Germinal center (tissue), 1 donor: ENCODE measurements at places on chromosomes 13 and 19.

GRCh38 chr19:44718441-44719261 is 19.7 kb downstream of the CEACAM16 start:
- no peak for DNase-seq

- peak; percentile 44 for DNase-seq
These were observed 922 bp downstream of the EBPL start for GRCh38 chr13:49690133-49690994.

- DNase-seq: no peak
These were observed 798.3 kb downstream of the GPC5 start for GRCh38 chr13:92196591-92197256.

DNA sequence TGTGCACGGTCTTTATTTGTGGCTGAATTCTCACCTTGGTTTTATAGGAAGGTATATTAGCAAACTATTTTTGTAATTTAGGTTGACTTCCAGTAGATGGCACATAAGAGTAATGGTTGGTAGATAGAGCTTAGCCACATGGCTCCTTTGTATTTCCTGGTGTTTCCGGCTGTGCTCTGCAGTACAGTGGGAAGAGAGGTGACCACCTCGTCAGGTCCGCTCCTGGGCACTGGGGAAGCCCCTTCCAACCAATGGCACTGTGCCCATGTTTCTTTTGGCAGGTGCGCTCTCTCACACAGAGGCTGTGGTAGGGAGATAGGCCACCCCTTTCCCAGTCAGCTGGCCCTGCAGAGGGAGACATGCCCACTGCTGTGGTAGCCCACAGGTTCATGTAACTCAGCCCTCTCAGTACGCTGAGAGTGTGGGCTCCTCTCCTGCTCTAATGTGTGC is 74.3 kb upstream of the ATP12A start:
- no peak for DNase-seq

DNA sequence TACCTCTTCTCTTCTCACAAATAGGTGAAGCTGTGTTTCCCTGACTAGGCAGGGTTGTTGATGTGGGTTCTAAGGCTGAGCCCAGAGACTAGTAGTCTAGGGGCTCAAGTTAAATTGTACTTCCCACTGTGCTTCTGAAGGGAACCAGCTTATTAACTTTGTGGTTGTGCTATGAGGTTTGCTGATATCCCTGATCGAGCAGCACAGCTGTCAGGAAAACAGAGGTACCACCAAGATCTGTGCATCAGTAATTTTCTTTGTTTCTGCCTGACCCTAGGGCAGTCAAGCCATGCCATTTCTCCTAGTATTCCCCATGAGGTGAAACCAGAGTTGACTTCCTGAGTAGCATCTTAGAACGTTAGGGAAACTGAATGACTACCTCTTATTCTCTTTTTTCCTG is 853.8 kb upstream of the MIR17HG start:
- DNase-seq: no peak

GRCh38 chr19:10871711-10872545 is 575 bp downstream of the CARM1 start:
- peak; percentile 48 for DNase-seq

DNA sequence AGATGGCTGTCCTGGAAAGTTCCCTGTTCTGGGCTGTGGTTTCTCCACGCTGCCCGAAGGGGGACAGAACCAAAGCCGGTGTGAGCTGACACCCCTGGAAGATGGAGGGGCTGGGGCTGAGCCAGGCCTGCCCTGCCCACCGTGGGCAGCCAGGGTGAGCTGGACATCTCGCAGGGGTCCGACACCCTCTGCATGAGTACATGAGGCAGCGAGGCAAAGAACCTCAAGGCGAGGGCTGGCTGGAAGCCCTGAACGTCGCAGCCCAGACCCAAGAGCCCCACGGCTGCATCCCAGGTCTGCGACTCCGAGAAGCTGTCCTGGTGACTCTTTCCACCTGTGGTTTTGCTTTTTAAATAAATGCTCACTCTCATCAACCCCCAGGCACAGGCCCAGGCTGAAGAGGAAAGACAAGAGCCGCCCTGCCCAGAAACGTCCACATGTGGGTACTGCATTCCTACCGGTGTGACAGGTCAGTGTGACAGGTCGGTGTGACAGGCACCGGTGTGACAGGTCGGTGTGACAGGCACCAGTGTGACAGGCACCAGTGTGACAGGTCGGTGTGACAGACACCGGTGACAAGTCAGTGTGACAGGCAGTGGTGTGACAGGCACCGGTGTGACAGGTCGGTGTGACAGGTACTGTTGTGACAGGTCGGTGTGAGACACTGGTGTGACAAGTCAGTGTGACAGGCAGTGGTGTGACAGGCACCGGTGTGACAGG is 30.6 kb downstream of the GAS6 start:
- DNase-seq: no peak

- DNase-seq: no peak
These were observed 15.2 kb downstream of the ZSCAN5C start for GRCh38 chr19:56217039-56217949.

DNA sequence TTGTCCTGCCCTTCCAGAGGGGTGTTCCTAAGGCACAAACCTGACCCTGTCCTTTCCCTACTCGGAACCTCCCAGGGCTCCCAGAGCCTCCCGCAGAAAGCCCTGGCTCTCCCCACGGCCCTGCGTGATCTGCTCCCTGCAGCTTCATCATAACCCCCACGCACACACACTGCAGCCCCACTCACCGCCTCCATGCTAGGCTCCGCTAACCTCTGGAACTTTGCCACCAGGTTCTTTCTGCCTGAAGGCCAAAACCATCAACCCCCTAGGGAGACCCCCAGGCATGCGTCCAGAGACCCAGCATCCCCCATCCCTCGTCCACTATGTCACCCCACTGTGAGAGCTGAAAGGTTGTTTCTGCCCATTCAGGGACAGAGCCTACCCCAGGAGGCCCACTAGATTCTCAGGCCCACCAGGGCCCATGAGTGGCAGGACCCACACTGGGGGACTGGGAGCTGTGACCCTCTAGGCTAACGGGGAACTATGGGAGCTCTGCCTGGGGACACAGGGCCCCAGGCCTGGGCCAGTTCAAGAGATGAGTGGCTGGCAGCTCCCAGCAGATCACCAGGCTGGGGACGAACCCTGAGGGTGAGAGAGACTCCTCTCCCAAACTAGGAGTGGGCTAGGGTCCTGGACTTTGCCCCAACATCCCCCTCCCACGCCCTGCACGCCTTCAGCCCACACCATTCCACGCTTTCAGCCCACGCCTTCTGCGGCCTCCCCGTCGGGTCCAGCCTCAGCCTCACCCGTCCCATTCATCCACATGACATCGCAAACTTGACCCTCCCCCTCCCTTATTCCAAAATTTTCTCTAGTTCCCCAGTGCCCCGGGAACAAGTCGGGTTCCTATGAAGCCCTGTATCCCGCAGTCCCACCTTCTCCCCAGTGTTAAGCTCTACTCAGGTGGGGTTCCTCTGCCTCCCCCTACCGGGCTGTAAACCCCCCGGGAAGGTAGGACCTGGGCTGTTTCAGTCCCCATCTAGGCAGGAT is 33.2 kb upstream of the PNMA8B start:
- no peak for DNase-seq

- no peak for DNase-seq
These were observed 35.9 kb upstream of the MAB21L1 start for GRCh38 chr13:35512271-35512920.

GRCh38 chr13:105702441-105702840 is 833.0 kb downstream of the EFNB2 start:
- DNase-seq: no peak
